Stimulated activated CD8-positive, alpha-beta memory T cell treated with anti-CD3 and anti-CD28 coated beads, Interleukin-2, amount 100 ng/mL, for 48 hours (primary cell): ENCODE measurements at places on chromosomes 2 and 18.

DNA sequence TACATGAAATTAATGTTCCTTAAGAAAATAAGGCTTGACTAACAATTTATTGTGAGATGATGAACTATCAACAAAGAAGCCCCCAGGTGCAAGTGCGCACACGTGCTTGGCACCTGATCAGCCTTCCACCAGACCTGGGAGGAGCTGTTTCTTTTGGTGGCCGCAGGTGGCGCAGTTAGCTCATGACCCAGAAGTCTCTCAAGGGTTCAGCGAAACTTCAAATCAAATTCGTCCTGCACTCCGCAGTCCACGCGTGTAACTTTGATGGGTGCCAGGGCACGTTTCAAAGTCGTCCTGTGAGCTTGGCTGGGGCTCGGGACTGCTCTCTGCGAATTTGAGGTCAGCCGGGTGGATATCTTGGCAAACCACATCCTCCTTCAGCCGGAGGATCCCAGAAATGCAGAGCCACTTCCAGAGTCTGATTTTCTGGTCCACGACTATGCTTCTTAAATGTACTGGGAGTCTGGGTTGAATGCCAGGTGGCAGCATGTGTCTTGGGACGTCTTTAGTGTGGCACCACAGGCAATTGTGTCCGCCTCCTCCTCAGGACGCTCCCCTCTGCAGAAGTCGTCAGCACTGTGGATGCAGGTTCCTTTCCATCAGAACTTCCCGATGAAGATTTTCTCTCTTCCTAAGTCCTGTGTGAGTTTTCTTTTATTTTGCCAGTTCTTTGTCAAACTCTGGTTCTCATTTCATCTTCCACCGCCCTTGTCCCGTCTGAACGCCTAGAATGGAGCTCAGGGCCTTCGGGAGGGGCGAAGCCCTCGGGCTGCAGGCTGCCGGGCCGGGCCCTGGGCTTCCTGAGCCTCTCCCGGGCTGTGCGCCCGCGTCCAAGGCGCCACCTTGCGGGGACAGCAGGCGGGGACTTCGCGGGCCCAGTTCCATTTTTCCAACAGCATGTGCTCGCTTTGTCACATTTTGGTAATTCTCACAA, 61.3 kb upstream of the RAPGEF4 start:
- peak; percentile 40 for DNase-seq

DNA sequence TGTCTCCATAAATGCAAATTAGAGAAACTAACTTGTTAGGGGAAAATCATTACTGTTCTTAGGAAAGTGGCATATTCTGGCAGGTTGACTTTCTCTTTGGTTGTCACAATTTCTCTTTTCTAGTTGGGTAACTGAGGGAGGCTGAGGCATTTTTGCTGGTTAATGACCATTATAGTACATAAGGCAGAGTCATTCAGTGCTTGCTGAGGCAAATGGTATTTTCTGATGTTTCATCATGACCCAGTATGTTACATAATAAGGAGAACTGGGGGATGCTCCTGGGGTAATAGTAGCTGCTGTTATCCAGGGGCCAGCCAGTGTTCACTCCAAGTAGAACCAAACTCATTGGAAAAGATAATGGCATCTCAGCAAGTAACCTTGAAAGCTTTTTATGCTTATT, 62.3 kb downstream of the ITGA6 start:
- no peak for DNase-seq

DNA sequence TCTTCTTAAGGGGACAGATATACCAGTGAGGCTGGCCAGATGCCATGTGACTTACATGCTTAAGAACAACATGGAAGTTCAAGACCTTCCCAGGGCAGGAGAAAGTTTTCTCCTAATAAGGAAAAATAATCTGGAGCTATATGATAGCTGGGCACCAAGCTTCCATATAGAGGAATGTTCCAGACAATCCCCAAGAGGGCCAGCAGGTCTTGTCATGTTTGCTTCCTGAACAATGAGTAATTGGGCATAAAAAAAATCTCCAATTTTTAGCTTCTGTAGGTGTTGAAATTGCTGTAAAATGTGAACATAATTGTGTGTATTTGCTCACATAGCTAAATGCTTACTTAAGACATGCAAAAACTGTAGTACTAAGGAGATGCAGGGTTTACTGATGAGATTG, 809.5 kb upstream of the PIK3C3 start:
- no peak for DNase-seq

DNA sequence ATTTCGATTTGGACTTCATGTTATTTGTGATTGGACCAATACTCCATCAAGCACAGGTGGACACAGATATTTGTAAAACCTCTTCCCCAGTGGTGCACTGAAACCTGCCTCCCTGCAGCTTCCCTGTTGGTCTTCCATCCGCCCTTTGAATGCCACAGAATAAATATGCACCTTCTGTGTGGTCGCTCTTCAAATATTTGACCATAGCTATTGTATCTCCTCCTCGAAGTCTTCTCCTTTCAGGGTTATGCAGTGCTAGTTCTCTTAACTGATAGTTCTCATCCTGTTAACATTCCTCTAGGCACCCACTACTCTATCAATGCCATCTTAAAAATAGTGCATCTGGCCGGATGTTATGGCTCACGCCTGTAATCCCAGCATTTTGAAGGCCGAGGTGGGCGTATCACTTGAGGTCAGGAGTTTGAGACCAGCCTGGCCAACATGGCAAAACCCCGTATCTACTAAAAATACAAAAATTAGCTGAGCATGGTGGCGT, 12.5 kb downstream of the SPATS2L start:
- DNase-seq = no peak

DNA sequence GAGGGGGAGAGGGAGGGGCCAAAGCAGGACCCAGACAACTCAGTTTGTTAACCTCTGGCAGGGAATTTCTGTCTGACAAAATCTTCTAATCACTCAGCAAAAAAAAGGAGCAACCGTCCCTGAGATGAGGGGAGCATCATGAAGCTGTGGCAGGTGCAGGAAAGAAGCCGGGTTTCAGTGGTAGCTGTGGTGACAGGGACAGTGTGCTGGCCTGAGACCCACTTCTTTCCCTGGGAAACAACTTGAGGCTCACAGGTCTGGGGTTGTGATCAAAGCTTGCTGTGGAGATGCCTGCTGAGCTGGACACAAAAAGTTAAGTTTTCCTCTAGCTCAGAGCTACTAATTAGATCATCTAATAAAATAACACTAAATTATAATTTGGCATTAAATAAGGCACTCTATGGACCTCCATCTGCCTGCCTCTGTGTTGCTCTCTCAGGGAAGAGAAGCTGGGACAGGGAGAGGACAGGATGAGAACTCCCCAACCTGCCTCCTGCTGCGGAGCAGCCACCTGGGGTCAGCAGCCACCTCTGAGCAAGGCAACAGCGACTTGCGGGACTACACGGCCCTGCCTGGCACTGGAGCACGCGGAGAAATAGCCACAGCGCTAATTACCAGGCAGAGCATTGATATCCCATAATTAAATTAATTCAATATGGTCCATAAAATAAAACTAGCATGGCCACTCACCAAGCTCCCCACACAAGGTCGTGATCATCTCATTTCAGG, 104.6 kb upstream of the TEX51 start:
- DNase-seq = no peak

DNA sequence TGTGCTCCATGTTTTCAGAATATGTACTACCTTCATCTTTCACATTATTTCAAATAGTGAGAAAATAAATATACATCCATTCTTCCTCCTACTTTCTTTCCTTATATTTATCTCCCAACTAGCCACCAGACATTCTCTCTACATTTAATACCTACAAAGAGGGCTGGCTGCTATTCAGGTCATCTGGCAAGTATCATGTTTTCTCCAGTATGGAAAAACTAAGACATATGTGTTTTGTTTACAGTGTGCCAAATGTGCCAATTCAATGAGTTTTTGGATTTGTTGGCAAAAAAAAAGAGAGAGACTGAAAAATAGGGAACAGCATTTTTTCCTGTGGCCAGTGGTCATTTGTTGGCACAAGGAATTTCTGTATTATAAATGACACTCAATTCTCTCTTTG, 1207.3 kb downstream of the DPP10 start:
- no peak for DNase-seq

GRCh38 chr2:113700186-113700841, 56.1 kb downstream of the SLC35F5 start:
- no peak for DNase-seq

DNA sequence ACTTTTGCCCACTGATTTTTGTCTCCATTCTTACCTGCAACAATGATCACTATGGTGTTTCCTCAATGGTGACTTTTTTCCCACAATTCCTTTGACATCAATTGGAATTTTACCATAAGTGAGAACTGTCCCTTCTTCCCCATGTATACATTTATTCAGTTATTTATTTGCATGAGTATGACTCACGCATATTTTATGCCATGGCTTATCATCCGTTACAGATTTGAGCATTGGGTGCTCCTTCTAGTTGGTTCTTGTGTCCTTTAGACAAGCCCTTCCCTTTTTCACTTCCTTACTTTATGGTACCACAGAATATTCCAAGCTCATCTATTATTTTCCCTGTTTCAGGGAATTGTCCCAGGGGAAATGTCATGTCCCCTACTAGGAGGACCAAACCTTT, 7.6 kb downstream of the COX5B start:
- DNase-seq = no peak
